ENCODE measurements at places on chromosomes 6 and 20.
A peak's percentile ranks its signal among the peaks of the same experiment; 100 is the strongest.

GRCh38 chr6:11770546-11771466 is 7.8 kb downstream of the ADTRP start:
- peak; percentile 90 for DNase-seq

DNA sequence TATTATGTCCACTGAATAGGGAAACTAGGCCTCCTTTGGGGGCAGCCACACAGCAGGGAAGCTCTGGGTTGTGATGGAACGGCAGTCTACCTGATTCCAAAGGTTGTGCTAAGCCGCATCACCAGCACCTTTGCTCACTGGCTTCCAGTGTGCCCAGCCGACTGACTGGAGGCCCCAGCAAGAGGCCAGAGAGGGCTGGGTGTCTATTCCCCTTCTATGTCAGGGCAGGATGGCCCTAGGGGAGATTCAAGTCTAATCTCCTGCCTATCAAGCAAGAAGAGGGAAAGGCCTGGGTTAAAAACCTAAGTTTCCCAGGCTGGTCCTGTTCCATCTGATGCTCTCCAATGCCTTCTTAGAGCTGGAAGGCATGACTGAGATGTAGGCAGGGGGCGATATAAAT is 53.6 kb downstream of the JPH2 start:
- no peak for DNase-seq

GRCh38 chr6:117568831-117569410 is 33.4 kb downstream of the GOPC start:
- DNase-seq: no peak

DNA sequence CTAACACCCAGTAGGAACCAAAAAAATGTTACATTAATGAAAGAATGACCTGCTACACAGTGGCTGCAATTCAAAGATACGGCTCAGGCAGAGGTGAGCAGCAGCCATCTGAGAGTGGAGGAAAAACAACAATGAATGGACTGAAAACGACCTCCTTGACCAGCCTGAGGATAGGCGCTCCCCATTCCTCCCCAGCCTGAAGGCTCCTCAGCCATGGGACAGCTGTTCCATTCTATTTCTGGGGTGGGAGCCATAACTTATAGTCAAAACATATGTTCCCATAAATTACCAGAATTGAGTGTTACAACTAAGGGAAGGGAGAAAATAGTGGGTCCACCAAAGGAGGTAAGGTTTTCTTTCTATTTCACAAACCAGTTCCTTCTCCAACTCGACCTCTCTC is 27.2 kb downstream of the FYN start:
- DNase-seq: no peak

GRCh38 chr6:87702589-87702945 is 534 bp upstream of the AKIRIN2 start:
- no peak for DNase-seq

DNA sequence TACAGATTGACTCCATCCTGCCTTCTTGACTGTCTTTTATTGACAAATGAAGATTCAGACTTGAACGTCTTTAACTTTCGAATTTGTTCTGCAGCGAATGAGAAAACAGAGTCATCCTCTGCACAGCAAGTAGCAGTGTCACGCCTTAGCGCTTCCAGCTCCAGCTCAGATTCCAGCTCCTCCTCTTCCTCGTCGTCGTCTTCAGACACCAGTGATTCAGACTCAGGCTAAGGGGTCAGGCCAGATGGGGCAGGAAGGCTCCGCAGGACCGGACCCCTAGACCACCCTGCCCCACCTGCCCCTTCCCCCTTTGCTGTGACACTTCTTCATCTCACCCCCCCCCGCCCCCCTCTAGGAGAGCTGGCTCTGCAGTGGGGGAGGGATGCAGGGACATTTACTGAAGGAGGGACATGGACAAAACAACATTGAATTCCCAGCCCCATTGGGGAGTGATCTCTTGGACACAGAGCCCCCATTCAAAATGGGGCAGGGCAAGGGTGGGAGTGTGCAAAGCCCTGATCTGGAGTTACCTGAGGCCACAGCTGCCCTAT is 12.2 kb downstream of the BRD2 start:
- no peak for DNase-seq

GRCh38 chr6:126373344-126373743 is 33.4 kb downstream of the CENPW start:
- DNase-seq: no peak

GRCh38 chr6:152596726-152597125 is 40.4 kb downstream of the SYNE1 start:
- no peak for DNase-seq

DNA sequence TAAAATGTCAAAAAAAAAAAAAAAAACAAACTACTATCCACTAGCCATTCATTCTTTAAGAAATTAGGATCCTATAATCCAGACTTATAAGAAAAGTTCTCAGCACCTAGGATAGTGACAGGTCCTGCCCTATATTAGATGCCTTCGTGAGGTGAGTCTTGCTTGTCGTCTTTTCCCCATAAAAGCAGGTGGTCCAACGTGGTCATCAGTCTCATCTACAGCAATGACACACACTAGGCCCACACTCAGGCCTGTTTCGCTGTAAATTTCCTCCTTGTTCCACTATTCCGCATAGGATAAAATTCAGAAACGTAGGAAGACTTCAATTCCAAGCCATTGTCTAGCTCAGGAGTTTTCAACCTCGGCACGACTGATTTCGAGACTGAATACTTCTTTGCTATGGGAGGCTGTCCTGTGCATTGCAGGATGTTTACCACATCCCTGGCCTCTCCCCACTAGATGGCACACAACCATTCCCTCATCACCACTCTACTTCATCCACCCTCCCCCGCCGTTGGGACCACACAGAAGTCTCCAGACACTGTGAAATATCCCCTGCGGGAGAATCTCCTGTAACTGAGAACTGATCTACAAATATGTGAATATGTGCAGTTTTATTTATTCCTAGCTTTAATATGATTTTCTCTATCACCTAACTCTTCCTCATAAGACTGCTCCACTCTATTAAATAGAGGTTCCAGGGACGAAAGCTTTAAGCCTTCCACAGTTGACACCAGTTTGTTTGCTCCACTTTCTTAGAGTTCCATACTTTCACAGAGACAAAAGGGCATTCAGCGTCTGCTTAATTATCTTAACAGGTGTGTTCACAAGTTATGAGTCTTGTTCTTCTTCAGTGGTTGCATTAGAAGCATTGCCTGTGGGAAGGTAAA is 346.3 kb downstream of the BMP2 start:
- no peak for DNase-seq

DNA sequence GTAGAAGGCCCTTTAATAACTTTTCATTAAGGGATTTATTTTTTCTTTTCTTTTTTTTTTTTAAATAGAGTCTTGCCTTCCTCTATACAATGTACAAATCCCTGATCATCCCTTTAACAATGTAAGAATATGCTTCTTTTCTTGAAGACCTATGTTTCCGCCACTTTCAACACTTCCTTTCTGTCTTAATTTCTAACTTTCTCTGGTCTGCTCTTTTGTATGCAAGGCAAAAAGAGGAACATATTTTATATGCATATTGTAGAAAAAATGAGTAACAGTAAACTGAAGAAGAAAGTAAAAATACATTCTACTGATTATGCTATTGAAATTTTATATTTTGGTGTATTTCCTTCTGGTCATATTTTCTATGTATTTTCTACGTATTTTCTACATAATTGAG is 484.7 kb downstream of the TFAP2B start:
- DNase-seq: no peak

- no peak for DNase-seq
Measured at GRCh38 chr6:35049900-35050756, 91.0 kb downstream of the TCP11 start.

DNA sequence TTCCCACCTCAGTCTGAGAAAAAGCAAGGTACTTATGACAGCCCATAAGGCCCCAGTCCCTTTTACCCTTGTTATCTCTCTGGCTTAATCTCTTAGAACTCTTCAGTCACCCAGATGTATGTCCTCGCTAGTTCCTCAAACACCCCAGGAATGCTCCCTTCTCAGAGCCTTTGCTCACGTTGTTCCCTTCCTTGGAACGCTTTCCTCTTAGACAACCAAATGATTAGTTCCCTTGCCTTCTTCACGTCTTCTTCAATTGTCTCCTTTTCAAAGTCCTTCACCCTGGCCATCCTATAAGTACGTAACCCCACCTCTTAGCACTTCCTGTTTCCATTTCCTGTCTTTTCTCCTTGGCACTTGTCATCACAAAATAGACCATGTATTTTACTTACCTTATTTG is 1.1 kb upstream of the APOBEC2 start:
- DNase-seq: no peak

DNA sequence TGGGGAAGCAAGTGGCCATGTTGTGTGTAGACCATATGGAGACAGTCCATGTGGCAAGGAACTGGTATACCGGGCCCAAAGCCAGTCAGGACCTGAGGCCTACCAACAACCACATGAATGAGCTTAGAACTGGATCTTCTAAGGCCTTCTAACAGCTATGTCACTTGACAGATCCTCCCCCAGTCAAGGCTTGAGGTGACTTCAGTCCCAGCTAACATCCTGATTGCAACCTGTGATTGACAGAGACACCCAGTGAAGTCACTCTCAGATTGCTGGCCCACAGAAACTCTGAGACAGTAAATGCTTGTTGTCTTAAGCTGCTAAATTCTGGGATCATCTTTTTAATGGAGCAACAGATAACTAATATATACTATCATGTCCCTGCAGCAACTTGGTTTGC is 32.9 kb downstream of the AHI1 start:
- no peak for DNase-seq

- no peak for DNase-seq
Measured at GRCh38 chr20:35395728-35396127, 16.0 kb downstream of the UQCC1 start.

DNA sequence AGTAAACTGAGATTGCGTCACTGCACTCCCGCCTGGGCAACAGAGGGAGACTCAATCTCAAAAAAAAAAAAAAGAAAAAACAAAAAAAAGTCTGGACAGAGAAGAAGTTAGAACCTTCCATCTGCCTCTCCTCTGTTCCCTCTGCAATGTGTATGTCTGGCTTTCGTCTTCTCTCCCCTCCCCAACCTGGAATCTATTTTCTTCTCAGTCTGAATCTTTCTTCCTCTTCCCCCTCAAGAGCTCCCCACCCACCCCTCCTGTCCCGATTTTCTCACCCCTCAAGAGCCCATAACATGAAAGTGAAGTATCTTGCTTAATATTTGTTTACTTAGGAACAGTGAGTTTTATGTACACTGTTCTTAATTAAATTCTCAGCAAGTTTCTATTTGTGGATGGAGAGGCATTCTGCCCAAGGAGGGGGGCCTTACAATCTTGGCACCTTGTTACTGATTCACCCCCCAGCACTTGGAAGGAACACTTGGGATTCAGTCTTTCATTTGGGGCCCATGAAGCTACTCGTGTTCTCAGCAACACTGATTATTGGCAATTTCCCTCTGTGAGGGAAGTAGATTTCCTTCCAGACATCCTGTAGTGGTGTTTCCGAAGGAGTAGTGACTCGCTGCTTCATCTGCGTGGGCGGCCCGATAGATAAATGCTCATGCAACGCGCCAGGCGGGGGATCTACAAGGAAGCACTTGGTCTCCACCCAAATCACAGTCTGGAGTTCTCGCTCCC is 69.3 kb upstream of the SRSF6 start:
- no peak for DNase-seq

DNA sequence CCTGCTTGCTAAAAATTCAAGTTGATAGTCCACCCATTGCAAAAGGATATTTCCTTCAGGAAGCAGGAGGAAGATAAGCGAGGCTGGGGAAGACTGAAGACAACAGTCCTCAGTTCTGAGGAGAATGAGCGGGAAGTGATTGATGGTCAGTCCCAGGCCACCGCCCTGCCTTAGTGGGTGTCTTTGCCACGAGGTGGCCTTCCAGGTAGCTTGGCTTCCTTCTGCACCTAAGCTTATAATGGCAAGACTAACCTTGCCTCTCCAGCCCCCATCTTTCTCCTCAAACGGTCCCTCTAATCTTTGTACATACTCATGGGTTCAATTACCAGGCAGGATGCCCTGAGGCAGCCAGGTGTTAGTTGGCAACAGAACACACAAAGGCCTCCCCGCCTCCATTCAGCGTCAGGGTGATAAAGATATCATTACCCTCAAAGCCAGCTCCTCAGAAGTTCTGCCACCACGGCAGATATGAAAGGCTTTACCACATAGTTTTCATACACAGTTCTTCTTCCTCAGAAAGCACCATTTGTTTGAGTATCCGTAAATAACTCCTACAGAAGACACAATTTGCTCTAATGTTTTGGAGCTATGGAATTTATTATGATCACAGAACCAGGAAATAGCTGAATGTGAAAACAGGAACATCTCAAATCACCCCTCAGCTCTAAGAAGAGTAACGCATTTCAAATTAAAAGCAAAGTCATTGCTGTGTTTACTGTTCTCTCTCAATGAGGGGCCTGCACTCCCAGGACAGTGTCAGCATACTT is 249.4 kb downstream of the ATXN1 start:
- no peak for DNase-seq

DNA sequence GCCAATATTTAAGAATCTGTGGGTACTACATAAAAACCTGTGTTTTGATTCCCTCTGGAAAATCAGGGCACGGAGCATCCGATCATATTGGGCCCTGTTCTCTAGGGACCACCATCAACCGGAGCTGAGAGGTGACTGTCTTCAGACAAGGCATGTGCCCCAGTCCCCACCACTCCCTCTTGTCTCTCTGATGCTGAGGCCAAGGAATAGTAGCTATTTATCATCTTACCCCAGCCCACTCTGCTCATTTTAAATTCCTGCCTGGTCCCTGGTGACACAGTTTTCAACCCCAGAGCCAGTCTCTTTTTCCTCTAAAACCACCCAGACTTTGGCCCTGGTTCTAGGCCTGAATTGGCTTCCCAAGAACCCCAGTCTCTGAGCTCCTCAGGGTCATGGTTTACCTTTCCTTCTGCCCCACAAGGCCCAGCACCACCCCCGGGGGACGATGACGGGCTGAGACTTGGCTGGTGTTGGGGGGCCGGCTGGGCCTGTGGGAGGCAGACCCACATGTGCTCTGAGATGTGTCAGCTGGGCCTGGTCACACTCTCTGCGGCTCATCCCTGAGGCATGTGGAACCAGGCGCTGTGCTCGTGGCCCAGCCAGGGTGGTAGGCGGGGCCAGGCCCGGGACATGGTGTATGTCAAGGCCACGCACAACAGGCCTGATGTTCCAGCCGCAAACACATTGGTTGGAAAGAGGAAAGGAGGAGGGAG is 114.4 kb downstream of the CEBPB start:
- no peak for DNase-seq

DNA sequence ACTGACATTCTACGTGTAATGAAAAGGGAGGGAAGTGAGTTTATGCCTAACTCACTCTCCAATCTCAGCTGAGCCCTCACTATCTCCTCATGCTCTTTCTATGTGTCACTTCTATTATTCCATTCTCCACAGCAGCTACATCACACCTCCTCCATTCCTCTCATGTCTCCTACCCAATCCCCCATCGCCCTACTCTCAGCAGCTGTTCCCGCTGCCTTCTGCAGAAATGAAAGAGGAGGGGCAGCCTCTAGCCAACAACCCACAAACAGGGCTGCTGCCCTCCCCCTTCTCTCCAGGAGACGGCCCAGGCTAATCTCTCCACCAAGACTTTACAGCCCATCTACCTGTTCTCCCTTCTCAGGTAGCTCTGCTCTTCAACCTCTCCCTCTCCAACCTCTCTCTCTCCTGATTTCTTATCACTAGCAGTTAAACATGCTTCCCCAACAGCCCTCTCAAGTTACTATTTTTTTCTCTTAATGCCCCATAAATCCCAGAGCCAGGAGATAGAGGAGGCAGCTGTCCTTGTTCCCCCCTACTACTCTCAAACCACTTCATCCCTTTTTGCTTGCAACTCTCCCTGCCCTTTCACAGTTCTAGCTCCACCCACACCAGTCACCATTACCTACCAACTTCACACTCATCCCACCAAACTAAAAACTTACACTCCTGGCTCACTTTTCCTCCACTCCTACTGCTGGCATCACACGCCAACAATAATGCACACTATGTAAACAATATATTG is 136.5 kb downstream of the BTBD9 start:
- no peak for DNase-seq

Data from HTR-8/SVneo (cell line).